ENCODE measurements at places on chromosomes 4 and X.

DNA sequence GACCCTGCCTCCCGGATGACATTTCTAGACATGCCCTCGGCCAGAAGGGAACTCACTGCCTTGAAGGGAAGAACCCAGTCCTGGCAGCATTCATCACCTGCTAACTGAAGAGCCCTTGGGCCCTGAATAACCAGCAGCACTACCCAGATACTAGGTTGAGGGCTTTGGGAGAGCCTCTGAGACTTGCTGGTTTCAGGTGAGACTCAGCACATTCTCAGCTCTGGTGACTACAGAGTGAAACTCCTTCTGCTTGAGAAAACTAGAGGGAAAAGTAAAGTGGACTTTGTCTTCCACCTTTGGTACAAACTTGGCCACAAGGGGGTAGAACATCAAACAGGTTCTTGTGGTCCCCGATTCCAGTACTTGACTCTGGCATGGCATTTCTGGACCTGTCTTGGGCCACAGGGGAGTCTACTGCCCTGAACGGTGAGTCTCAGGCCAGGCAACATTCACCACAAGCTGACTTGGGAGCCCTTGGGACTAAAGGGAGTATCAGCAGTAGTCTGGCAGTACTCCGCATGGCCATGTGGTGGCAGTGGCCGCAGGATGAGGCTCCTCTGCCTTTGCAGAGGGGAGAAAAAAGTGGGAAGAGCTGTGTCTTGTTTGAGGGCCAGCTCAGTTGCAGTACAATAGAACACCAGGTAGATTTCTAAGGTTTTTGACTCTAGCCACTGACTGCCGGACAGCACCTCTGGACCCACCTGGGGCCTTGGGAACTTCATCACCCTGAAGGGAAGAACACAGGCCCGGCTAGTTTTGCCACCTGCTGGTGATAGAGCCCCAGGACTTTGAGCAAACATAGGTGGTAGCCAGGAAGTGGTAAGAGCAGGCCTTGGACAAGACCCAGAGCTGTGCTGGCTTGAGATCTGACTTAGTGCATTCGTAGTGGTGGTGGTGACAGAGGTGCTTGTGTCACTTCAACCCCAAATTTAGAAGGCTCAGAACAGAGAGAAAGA lies 414.8 kb downstream of the OPHN1 start:
- peak; percentile 16 for DNase-seq

DNA sequence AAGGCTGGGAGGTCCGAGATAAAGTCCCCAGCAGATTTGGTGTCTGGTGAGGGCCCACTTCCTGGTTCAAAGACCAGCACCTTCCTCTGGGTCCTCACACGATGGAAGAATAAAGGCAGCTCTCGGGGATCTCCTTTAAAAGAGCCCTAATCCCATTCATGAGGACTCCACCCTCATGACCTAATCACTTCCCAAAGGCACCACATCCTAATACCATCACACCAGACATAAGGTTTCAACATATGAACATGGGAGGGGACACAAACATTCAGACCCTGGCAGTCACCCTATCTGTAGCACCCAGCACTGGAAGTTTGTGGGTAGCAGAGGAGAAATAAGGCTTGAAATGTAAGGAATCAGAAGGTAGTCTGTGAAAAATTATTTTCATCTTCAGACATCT lies 112.9 kb upstream of the NOCT start:
- DNase-seq, result no peak

DNA sequence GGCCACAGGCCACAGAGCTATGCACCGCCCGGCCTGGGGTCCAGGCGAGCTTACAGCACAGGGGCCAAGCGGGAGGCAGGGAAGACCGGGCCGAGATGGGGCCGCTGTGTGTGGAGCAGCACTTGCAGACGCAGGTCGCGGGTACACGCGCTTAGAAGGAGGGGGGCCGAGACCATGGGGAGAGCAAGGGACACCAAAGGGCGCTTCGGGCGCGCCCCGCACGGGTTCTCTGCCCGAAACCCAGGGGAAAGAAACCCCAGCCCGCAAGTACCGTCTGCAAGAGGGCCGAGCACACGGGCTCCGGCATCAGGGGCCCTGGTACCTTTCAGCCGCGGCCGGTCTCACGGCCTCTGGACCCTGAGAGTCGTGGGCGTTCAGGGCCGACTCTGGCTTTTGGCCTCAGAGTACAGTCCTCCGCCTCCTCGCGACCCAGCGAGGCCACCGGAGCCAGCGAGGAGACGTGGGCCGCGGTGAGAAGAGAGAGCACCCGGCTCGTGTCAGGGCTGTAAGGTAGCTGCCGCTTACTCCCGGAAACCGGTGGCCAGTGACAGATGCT lies 342 bp downstream of the EOLA2 start:
- DNase-seq, result no peak

DNA sequence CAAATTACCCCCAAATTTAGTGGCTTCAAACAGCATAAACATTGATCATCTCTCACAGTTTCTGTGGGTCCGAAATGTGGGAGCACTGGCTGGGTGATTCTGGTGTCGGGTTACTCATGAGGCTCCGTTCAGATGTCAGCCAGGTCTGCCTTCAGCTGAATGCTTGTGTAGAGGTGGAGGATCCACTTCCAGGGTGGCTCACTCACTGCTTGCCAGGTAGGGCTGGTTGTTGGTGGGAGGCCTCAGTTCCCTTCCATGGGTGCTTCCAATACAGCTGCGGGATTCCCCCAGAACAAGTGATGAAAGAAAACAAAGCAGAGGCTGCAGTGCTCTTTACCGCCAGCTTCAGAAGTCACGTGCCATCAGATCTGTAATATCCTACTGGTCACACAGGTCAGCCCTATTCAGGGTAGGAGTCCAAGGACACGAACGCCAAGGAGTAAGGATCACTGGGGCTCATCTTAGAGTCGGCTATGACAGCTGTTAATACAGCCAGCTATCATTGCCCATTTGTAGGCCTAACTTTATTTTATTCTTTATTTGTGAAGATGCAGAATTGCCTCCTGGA lies 1.1 kb upstream of the SMIM43 start:
- DNase-seq, result no peak

GRCh38 chr4:8215001-8215427 lies 15.9 kb downstream of the SH3TC1 start:
- no peak for DNase-seq

DNA sequence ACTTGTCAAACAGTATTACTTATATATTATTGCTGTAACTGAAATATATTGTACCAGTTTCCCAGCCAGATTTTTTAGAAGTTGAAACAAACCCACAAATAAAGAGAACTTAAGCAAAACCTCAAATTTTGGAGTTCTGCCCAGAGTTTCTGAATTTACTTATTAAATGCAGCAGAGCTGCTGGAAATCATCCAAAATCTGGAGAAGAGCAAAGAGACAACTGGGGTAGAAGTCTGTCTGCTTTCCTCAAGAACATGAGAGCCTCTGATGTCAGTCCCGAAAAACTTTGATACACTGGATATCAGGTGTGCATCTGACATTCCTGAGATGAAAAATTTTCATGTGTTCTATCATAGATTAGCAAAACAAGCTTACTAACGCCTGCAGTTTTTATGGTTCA lies 325.9 kb downstream of the NR3C2 start:
- no peak for DNase-seq

GRCh38 chr4:134070174-134070573 lies 131.4 kb downstream of the PABPC4L start:
- DNase-seq, result no peak

GRCh38 chr4:138709859-138710258 lies 305.7 kb upstream of the NOCT start:
- DNase-seq, result no peak

- no peak for DNase-seq
Measured at GRCh38 chrX:115913575-115913974, 257.0 kb upstream of the AGTR2 start.

DNA sequence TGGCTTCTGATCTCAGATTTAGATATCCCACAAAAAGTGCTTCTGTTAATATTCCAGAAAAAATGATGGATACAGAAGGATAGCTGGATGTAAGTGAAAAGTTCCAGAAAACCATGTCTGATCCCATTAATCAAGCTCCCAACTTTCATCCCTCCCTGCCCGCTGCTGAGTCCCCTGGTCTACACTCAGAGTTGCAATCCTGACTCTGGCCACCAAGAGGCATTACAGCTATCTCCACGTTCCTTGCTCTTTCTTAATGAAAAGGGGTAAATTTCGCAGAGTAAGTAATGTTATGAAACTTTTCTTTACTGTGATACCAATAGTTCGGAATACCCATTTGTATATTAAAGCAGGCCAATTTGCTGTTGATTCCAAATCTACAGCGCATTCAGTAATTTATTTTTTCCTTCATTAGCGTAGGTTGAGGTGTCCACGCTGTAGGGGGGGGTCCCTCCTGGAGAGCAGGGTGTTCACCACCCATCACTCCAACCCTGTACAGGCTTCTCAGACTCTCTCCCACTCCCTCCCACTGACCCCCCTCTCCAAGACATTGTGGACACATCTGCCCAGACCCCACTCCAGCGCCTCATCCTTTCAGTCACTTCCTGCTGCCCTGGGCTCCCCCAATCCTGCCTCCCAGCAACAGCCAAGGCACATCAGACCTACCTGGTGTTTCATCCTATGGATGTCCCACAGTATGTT lies 55.1 kb downstream of the RAB40A start:
- DNase-seq, result peak; percentile 64

DNA sequence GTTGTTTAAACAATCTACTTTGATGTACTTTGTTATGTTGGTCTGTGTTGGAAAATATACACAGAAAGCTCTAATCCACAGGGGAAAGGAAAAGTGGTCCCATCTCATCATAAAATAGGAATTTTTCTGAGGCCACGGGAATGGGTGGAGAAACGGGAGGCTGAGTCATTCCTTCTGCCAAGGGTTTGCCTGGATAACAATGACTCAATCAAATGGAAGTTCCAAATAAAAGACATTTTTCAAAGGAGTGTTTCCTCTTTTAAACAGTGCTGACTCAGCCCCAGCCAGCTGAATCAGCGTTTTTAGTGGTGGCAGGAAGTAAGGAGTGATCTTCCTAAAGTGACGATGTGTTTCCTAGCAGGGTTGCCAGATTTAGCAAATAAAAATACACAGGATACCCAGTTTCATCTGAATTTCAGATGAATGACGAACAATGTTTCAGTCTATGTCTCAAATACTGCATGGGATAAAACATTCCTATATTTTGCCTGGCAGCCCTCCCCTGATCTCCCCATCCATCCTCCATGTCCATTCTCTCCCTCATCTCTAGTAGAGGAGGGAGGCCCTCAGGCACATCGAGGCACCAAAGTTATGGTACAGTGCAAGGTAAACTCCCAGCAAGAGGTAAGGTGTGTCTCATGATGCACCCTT lies 345.4 kb upstream of the GATB start:
- peak; percentile 50 for DNase-seq

GRCh38 chr4:112327965-112328733 lies 31.0 kb downstream of the ALPK1 start:
- DNase-seq, result no peak

GRCh38 chrX:71955530-71956120 lies 45.0 kb downstream of the NHSL2 start:
- no peak for DNase-seq

- no peak for DNase-seq
Measured at GRCh38 chr4:69849969-69850368, 10.0 kb downstream of the SULT1E1 start.

- no peak for DNase-seq
Measured at GRCh38 chr4:159410891-159411290, 308.0 kb downstream of the RAPGEF2 start.

- no peak for DNase-seq
Measured at GRCh38 chr4:44162538-44163270, 285.9 kb downstream of the KCTD8 start.

DNA sequence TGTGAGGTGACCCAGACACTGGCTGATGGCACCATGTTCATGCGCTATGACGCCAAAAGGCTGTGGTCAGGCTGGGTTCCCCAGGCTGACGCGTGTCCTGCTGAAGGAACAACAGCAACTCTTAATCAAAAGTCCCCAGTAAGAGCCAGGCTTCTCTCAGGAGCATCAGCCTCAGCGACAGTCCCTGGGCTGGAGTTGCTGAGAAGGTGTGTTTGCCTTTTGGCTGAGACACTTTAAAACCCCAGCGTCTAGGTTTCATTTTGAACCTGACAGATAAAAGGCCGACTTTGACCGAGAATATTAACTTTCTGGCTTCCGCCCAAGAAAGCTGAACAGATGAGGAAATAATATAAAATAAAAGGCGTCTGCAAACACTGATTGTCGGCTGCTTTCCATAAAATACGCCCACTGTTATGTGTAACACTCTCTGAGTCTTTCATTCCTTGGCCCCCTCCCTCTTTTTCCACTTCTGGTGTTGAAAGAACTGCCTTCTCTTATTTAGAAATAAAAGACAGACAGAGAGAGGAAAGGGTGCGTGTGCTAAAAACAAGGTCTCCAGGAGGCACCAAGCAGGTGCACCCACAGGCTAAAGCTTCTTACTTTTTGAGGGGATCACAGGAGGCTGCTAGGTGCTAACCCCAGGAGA lies 373.6 kb downstream of the MID1IP1 start:
- no peak for DNase-seq

DNA sequence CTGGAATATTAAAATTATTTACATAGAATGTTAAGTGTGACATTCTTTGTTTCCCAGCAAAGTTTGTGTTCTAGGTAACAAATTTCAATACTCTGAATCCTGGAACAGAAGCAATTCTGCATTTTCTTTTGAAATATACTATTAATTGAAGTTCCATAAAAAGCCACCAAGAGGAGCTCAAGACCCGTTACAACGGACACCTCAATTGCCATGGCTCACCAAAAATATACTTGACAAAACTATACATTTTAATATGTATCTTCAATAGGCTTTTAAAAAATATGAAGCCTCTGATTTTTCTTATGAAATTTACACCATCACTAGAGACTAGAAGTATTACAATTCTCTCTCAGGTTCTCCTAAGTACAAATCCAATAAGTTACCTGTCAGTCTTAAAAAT lies 111.4 kb downstream of the NYX start:
- DNase-seq, result no peak

DNA sequence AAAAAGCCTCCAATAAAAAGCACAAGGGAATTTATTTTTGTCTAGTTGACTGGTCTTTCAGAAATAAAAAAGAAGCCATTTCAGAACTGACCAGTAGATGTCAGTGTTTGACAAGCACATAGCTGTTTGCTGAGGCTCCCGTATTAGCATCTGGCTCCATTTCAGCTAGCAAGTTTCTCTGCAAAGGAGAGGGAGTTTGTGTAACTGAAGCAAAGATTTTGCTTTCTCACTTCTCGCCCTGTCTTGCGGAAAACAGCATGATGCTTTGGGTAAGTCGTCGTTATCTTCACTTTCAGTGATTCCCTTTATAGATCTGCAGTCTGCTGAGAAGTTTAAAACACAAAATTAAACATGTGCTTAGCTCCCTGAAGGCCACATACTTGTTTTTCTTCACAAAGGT lies 85.5 kb downstream of the CT47B1 start:
- DNase-seq, result no peak

DNA sequence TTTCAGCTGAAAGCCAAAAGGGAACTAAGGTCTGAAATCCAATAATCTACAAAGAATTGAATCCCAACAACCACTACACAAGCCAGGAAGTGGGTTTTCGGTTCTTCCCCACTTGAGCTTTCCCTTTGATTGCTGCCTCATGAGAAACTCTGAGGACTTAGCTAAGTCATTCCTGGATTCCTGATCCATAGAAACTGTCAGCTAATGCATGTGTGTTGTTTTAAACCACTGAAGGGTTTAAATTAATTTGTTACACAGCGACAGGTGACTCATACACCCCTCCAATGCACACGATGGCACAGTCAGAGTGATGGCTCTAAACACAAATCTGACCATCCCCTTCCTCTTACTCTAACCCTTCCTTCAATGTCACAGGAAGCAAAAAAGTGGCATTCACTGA lies 282.9 kb downstream of the RAB28 start:
- DNase-seq, result no peak

All from posterior cingulate gyrus (tissue), 11 donors.